ENCODE measurements at places on chromosomes 12 and 14. TPM values are rescaled to one million over a fixed set of nuclear protein-coding genes. Genes with fewer than 3 reads are reported as not detected.

The TAS2R8 gene
- total RNA-seq = not detected

The ACTR6 gene
- total RNA-seq = 14.3 TPM

The GLIPR1L2 gene
- 0.26 TPM for total RNA-seq

The OAS2 gene
- 0.64 TPM for total RNA-seq

The BDKRB1 gene
- total RNA-seq = 1.0 TPM

The FBLN5 gene
- total RNA-seq = 0.26 TPM

The RGS6 gene
- not detected for total RNA-seq

The SERPINA10 gene
- not detected for total RNA-seq

The SENP1 gene
- total RNA-seq = 10.8 TPM
